ENCODE measurements at places on chromosomes 7 and 10.
A peak's percentile ranks its signal among the peaks of the same experiment; 100 is the strongest.

- DNase-seq, result no peak
Measured at GRCh38 chr7:94973844-94974243, 66.5 kb downstream of the PPP1R9A start.

DNA sequence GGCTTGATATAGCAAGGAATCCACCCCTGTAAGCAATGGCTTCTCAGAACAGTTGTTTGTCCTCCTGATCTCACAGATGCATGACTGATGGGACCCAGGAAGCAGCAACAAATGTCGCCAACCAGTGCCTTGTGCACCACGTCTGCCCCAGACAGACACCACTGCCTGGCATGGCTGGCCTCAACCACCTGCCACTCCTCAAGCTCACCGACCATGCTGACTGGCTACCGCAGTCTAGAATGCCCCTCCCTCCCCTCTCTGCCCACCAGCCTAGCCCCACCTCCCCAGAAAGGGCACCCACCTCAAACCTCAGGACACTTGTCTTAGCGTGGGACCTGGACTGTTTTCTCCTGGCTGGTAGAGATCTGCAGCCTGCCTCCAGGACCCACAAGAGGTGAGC is 24.0 kb downstream of the LRRC20 start:
- DNase-seq, result no peak

- DNase-seq, result no peak
Measured at GRCh38 chr10:127047878-127048238, 142.6 kb downstream of the DOCK1 start.

GRCh38 chr10:123786306-123786705 is 105.3 kb downstream of the CPXM2 start:
- no peak for DNase-seq

DNA sequence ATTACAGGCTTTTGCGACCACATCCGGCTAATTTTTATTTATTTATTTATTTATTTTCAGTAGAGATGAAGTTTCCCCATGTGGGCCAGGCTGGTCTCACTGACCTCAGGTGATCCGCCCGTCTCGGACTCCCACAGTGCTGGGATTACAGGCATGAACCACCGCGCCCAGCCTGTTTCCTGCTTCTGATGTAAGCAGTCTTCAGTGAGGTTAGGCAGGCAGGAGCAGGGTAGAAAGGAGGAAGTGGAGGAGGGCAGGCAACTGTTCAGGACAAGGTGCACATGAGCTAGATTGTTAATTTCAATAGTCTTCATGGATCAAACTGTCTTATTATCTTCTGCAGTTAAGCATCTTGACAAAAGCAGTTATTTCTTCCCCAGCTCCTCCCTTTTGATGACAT is 605.0 kb downstream of the CCSER2 start:
- DNase-seq, result no peak

DNA sequence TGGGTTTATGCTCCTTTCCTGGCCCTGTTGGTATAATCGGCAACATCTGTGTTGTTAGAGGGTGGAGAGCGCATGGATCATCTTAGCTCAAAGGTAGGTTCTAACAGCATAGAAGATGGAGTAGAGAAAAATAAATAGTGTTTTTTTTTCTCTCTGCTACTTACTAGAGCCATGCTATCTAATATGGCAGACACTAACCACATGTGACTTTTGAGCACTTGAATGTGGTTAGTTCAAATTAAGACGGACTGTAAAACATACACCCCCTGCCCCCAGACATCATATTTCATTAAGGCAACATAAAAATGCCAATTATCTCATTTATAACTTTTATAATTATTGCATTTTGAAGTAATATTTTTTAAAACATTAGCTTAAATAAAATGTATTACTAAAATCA is 525.1 kb downstream of the KIF20B start:
- DNase-seq, result no peak

- peak; percentile 73 for DNase-seq
Measured at GRCh38 chr10:62437696-62438095, 63.5 kb downstream of the ZNF365 start.

- DNase-seq, result no peak
Measured at GRCh38 chr10:4851846-4852245, 25.8 kb downstream of the AKR1E2 start.

DNA sequence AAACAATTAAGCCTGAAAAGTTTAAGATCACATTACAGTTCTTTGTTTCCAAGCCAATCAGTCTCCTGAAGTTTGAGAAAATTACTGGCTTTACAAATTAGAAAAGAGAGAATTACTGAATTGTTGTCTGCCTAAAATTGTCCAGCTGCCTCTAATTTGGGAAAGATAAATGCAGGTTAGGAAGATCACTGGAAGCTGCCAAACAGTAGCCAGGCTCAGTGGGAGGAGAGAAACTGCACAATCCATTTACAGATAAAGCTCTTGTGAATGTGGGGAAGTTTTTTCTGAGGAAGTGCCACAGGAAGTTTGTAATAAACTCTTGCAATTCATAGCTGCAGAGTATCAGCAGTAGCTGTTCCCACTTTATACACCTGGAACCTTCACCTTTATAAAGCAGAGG is 100.7 kb downstream of the IQUB start:
- no peak for DNase-seq

DNA sequence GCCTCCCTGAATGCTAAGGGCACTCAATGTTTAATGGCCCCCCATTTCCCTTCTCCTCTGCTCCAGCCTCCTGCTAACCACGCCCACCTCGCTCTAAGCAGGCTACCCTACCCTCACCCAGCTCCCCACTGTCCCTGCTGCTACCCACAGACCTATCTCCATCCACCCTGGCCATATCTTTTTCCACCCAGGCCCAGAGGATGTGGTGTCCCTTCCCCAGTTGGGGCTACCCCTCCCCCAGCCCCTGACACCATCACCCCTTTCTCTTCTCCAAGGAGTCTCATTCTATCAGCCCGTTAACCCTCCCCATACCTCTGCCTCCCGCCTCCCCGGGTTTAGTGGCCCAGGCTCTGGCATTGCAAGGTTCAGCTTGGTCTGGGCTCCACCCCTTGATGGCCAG is 28.9 kb upstream of the PPIF start:
- DNase-seq, result no peak

DNA sequence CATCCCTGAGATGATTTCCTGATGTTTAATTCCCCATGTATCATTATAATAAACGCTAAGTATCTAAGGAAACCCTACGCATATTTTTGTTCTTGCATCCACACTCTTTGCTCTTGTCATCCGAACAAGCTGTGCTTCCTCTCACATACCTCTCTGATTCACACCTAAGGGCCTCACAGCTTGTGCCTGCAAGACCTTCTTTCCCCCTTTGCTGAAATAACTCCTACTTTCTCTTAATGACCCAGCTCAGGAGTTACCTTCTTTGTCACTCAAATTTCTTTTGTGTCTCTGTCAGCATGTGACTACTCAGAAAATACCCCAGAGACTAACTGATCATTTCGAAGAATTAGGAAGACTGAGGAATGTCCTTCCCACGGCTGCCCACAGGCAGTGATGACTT is 209.3 kb upstream of the IMMP2L start:
- DNase-seq, result no peak

- no peak for DNase-seq
Measured at GRCh38 chr10:11087372-11087771, 69.7 kb downstream of the CELF2 start.

- peak; percentile 53 for DNase-seq
Measured at GRCh38 chr7:133770863-133771492, 356.2 kb upstream of the LRGUK start.

DNA sequence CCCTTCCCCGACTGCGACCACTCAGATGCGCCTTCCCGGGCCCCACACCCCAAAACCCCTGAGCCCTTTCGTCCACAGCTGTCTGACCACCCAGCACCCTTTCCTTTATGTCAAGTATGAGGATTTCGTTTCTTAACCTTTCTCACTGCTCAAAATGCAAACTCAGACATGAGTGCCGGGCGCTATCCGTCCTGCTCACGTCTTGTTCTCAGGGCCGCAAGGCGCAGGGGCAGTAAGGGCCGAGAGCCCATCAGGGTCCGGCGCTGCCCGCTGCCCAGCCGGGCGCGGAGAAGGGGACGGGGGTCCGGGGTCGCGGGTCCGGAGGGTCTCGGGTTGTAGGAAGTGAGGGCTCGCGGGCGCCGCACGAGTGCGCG is 670 bp upstream of the RBM33 start:
- no peak for DNase-seq

- no peak for DNase-seq
Measured at GRCh38 chr10:132332433-132332754, 401 bp downstream of the LRRC27 start.

GRCh38 chr10:75487755-75488125 is 56.3 kb downstream of the LRMDA start:
- DNase-seq, result no peak

GRCh38 chr7:131934452-131934851 is 378.0 kb upstream of the PODXL start:
- DNase-seq, result no peak

GRCh38 chr7:88912852-88913251 is 117.3 kb upstream of the TEX47 start:
- DNase-seq, result no peak

- DNase-seq, result no peak
Measured at GRCh38 chr7:98329100-98329790, 47.8 kb downstream of the BRI3 start.

DNA sequence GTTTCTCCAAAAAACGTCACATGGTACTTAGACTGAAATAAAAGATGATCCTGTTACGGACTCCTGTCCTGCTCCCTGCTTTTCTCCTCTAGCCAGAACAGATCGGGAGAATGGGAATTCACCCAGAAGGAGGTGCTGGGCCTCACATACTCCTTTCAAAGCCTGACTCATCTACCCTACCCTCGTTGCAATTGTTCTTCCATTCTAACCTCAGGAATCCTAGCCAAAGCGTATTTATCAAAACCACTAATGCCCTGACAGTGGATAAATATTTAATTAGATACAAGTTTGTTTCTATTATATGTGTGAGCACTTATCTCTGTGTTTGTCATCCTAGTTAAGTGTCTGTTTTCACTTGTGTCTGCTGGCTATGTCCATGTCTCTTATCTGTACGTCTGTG is 21.7 kb downstream of the ZCWPW1 start:
- DNase-seq, result no peak

Measured in endothelial cell of umbilical vein (primary cell).